ENCODE measurements at places on chromosomes 3 and 15.

DNA sequence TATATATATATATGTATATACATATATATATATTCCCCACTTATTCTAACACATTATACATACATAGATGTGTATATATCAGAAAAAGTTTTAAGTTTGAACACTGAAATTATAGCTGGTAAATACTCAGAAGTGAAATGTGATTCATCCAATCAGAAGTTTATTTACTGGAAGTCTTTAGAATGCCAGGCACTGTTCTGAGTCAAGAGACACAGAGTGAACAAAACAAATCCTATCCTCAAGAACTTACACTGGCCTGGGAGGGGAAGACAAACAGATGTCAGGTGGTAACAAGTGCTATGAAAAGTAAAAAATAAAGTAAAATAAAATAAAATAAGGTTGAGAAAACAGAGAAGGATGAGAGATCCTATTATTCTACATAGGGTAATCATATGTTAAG, 13.4 kb downstream of the DHX36 start:
- DNase-seq, result no peak

DNA sequence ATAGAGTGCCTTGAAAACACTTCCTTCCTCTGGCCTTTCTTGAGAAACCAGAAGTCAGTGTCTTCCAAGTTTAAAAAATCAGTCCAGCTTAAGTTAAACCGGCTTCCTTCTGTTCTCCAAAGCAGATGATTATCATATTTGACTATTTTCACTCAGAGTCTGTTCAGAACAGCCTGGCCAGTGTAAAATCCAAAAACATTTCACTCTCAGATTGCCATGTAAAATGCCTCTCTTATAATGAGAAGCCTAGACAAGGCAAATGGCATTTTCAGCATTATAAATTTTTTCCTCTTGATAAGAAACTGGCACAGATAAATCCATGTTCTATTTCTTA, 193.5 kb downstream of the TNIK start:
- DNase-seq, result peak; percentile 57

DNA sequence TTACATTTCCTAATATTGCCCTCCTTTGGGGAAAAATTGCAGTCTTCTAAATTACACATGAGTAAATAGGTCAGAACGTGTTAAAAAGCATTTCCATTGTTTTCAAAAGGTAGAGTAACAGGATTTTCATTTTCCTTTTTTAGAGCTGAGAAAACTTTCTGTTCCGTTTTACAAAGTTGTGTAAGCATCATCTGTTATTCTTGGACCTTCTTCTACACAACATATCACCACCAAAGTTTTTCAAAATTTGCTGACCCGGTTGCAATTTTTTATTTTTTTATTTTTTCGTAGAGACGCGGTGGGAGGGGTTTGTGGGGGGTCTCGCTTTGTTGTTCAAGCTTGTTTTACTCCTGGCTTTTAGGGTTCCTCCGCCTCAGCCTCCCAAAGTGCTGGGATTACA, 1.1 kb downstream of the CCDC39 start:
- DNase-seq, result no peak

DNA sequence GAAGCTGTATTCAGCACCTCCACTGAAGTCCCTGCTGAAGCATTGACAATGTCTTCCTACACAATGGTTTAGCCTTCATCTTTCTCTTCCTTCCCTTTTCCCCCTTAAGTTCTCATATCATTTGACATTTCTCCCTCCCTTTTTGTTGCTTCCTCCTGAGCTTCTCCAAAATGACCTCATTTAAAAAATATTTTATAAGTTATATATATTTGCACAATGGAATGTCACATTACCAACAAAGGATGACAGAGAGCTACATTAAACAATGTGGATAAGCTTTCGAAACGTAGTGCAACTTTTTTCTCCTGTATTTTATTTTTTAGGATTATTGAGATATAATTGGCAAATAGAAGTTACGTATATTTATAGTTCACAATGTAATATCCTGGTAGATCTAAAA, 13.2 kb upstream of the DLG1 start:
- no peak for DNase-seq

DNA sequence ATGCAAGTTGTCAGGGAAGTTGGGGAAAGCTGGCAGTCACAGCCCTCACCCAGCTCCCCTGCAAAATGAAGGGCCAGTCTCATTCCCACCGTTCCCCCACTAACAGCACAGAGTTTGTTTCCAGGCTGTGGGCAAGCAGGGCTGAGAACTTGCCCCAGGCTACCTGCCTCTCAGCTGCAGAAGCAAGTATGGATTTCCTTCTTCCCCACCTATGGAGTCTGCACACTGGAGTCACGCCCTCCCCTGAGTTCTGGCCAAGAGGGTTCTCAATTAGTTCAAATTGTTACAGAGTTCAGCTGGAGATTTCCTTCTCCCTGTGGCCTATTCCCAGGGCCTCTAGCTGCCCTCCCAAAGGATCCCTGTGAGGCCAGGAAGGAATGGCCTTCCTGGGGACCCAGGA, 90.1 kb upstream of the ATP11B start:
- no peak for DNase-seq

- peak; percentile 88 for DNase-seq
Measured at GRCh38 chr15:40941528-40942336, 11.5 kb upstream of the CHAC1 start.

DNA sequence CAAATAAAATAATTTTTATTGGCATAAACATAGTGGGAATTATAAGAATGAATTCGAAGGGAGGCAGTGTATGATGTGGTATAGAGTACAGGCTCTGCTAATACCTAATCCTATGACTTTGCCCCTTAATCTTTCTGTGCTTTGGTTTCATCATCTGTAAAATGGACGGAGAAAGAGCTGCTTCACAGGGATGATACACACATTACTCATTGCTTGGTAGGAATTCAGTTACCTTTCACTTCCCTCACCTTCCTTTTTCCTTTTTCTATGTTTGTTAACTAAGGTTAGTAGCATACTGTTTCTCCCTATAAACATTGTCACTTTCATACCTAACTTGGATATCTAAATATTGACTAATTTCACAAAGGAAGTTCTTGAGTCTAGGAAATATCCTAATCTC, 36.2 kb downstream of the LEKR1 start:
- DNase-seq, result no peak

DNA sequence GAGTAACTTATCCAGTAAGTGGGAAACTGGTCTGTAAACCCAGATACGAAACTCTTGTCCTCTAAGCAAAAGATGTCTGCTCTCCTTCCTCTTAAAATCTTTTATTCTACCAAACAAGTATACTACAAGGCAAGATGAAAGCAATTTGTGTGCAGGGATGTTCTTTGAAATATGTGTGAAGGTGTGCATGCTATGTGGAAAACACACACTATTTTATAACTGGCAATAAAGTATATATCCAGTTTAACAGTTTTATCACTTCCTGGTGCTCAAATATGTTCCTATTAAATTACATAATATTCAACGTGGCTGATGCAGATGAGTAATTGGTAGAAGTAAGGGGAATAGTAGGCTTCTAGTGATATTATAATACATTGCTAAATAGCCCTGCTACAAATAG, 566.5 kb downstream of the ROBO2 start:
- DNase-seq, result no peak

- DNase-seq, result no peak
Measured at GRCh38 chr3:58520403-58521335, 16.3 kb downstream of the ACOX2 start.

- DNase-seq, result no peak
Measured at GRCh38 chr3:35635926-35636683, 3.2 kb upstream of the ARPP21 start.

DNA sequence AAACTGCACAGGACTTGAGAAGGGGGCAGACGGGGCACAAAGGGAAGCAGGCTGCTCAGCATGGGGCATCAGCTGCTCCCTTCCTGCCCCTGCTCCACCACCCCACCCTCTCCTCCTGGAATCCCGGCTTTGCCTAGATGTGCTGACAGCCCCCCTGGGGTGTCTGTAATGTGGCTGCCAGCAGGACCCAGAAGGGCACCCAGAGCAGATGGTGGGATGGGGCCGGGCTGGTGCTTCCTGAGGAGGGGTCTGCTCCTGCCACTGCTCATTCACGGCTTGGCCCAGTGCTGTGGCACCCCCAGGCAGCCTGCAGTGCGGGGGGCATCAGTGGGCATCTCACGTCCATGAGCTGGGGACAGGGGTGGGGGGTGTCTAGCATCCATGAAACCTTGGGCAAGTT, 10.2 kb downstream of the H1-8 start:
- no peak for DNase-seq

DNA sequence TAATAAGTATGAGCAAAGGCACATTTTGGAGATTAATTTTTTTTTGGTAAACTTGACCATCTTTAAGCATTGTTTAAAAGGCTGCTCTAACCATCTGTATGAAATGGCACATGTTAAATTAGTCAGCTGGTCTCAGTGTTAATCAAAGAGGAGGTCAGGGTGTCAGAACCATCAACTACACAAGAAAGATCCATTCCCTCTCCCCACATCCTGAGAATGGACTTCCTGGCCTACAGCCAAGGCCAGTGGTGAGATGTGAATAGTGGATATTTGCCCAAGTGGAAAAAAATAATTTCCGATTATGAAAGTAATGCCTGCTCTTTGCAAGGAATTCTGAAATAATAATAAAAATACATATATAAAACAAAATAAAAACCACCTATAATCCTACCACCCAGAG, 641.7 kb downstream of the NR2F2 start:
- peak; percentile 11 for DNase-seq

- DNase-seq, result peak; percentile 60
Measured at GRCh38 chr3:167684388-167684993, 30.7 kb upstream of the WDR49 start.
